ENCODE measurements at places on chromosomes 3 and 15. TPM values are rescaled to one million over a fixed set of nuclear protein-coding genes. Genes with fewer than 3 reads are reported as not detected.
A peak's percentile ranks its signal among the peaks of the same experiment; 100 is the strongest.

GRCh38 chr15:74212494-74212893 is 9.9 kb upstream of the STRA6 start:
- no peaks in the 10 kb centered on the region for H3K4me1 ChIP-seq
- no peaks in the 10 kb centered on the region for H3K27me3 ChIP-seq
- H3K36me3 ChIP-seq = no peaks in the 10 kb centered on the region
- DNase-seq = no peak
- no peak overlapping the region for H3K4me3 ChIP-seq

- H3K4me1 ChIP-seq = no peaks in the 10 kb centered on the region
- H3K27ac ChIP-seq = no peak overlapping the region
- no peaks in the 10 kb centered on the region for H3K36me3 ChIP-seq
- no peak for DNase-seq
- H3K27me3 ChIP-seq = no peaks in the 10 kb centered on the region
These were observed 458.1 kb upstream of the NR2F2 start for GRCh38 chr15:95872366-95872771.

- peak overlapping the region; percentile 85 for H3K27ac ChIP-seq
- H3K36me3 ChIP-seq = no peaks in the 10 kb centered on the region
- peak; percentile 84 for DNase-seq
These were observed 21.1 kb downstream of the CCDC32 start for GRCh38 chr15:40543631-40544294.

Gene GNB4
- total RNA-seq = 24.6 TPM

Gene TNFAIP8L3
- not detected for total RNA-seq

GRCh38 chr15:88315221-88315878 is 58.8 kb upstream of the NTRK3 start:
- H3K36me3 ChIP-seq = no peaks in the 10 kb centered on the region
- no peaks in the 10 kb centered on the region for H3K27me3 ChIP-seq
- no peak for DNase-seq
- no peak overlapping the region for H3K27ac ChIP-seq
- no peak overlapping the region for H3K4me3 ChIP-seq

GRCh38 chr3:46672349-46672695 is 21.2 kb downstream of the ALS2CL start:
- H3K27ac ChIP-seq = no peak overlapping the region
- DNase-seq = no peak
- no peak overlapping the region for H3K4me3 ChIP-seq
- H3K4me1 ChIP-seq = no peaks in the 10 kb centered on the region
- H3K27me3 ChIP-seq = peaks cover 3% of the 10 kb centered on the region
- no peaks in the 10 kb centered on the region for H3K36me3 ChIP-seq

GRCh38 chr3:124576565-124577493 is 153.4 kb upstream of the UMPS start:
- H3K4me3 ChIP-seq = no peak overlapping the region
- no peak overlapping the region for H3K27ac ChIP-seq
- H3K27me3 ChIP-seq = no peaks in the 10 kb centered on the region
- no peak for DNase-seq
- no peaks in the 10 kb centered on the region for H3K36me3 ChIP-seq
- H3K4me1 ChIP-seq = no peaks in the 10 kb centered on the region
